ENCODE measurements at places on chromosomes 7 and 10.

GRCh38 chr7:146961617-146962016, 845.0 kb downstream of the CNTNAP2 start:
- no peak for DNase-seq

DNA sequence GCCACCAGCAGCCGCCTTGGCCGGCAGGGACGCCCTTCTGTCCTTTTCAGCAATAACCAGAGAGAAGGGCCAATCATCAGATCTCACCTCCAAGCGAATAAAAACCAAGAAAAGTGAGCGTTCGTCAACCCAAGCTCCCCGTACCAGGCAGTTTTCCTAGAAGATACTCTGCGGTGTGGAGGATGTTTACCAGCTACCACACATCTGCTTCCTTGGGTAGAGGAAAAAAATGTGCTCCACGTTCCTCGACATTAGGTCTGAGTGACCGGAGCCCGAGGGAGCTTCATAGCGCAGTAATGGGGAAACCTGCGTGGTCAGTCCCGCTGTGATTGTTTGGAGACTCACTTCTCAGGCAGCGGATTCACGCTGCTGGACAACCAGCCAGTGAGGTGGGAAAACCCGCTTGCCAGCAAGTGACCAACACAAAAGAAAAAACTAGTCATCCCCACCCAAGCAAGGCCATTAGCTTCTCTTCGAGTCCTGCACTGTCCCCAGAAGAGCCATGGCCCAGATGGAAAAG, 73.0 kb downstream of the ZRANB1 start:
- DNase-seq = no peak

DNA sequence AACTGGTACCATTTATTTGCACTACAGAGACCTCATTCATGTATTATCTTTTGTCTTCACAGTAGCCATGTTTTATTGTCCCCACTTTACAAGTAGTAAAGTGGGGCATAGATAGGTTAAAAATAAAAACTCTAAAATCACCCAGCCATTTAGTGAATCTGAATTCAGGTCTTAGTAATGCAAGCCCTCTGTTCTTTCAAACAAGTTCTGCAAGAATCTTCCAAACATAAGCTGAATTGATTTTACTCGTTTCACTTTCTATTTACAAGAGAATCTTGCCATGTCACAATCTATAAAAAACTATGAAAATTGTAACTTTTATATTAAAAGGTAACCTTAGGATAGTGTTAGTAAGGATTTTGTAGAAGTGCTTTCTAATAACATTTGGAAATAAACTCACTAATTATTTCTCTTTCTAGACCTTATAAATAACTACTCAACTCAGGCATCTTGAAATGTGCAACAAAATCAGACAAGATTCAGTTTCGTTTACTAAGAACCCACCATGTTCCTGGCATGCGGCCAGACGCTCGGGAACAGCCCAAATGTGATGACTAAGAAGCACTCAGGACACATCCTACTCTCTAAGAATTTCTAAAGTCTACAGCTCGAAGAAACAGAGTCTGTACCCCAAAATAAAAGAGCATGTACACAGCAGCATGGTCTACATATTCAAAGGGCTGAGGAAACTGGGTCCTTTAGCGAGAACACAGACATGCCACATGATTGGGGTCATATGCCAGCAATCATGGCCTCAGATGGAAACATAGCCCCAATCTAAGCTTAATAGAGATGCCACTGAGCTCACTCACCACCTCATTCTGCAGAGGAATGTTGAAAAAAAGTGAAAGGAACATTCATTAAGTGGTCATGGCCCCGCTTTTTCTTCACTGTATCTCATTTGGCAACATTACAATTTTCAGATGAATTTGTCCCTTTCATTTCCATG, 167.6 kb downstream of the AMPH start:
- peak; percentile 36 for DNase-seq

GRCh38 chr10:51910189-51910588, 210.8 kb upstream of the CSTF2T start:
- DNase-seq = no peak

DNA sequence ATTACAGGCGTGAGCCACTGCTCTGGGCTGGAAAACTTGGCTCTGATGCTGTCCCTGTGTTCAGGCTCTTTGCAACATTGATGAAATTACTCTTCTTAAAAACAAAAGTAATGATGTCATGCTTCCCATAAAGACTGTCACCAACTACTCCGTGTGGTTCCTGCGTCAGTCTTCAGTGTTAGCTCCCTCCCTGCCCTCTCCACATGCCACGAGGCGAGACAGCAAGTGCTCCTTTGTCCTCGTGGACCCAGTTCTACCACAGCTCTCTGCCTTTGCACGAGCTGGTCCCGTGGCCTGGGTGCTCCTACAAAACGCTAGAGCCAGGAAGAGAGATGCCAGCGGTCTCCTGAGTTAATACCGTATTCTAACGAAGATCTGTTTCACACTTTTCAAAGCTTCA, 194.5 kb downstream of the SDK1 start:
- no peak for DNase-seq

- no peak for DNase-seq
Observed at GRCh38 chr7:142792129-142792528, 21.4 kb downstream of the PRSS2 start.

DNA sequence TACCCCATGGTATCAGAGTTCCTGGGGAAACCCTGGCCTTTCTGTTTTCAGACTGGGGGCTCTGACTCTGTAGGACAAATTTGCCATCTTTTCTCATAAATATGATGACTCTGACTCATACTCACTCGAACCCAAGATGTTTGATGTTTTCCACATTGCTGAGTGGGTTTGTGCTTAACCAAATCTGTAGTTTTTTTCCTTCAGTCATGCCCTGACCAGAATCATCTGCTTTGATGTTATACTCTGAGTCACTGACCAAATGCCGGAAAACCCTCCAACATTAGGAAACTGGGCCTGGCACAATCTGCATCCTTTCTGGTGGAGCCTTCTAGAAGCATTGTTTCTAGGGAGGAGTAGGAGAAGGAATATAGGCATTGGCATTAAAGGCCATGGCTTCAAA, 118.7 kb downstream of the C10orf105 start:
- DNase-seq = no peak

Measured in GM18507 (cell line).